ENCODE measurements at places on chromosomes 5 and 9.
A peak's percentile ranks its signal among the peaks of the same experiment; 100 is the strongest.

- DNase-seq, result no peak
Measured at GRCh38 chr5:133244242-133244641, 192.4 kb downstream of the HSPA4 start.

DNA sequence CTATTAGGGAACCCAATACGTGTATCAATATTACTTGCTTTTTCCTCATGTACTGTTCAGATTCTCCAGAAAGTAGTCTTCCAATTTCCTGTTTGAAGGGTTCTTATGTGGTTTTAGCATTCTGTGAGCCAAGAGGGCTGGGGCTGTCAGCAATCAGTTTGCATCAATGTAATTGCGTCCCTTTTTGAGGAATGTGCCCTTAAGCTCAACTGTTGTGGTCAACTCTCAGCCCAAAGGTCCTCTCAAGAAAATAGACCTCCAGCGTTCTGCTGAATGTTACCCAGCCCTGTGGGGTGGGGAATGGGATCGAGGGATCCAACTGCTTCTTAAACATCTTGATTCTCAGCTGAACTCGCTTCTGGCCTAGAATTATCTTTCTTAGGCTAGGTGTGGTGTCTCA lies 43.8 kb upstream of the CDK20 start:
- no peak for DNase-seq

GRCh38 chr9:98597236-98597771 lies 111.4 kb downstream of the GABBR2 start:
- no peak for DNase-seq

DNA sequence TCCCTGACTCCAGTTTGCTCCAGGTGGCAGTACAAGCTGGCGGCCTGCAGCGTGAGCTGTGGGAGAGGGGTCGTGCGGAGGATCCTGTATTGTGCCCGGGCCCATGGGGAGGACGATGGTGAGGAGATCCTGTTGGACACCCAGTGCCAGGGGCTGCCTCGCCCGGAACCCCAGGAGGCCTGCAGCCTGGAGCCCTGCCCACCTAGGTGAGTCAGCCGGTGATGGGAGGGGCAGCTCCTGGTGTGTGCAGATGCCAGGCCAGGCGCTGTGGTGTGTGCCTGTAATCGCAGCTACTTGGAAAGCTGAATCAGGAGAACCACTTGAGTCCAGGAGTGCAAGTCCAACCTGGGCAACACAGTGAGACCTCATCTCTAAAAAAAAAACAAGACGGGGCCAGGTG lies 10.0 kb upstream of the CACFD1 start:
- no peak for DNase-seq

DNA sequence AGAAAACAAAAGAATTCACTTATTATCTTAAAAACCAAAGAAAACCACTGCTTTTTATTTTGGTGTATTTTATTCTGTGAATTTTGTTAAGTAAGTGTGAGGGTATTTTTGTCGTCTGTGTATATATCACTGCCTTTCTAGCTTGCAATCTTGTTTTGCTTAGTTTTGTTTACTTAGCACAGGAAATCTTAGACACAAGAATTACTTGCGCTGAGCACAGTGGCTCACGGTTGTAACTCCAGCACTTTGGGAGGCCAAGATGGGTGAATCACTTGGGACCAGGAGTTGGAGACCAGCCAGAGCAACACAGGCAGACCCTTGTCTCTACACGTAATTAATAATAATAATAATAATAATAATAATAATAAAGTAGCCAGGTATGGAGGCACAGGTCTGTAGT lies 230.3 kb downstream of the PAPPA start:
- no peak for DNase-seq

- DNase-seq, result no peak
Measured at GRCh38 chr5:156237361-156237760, 89.6 kb upstream of the SGCD start.

- DNase-seq, result no peak
Measured at GRCh38 chr5:12611132-12611531, 706.9 kb upstream of the CTNND2 start.

DNA sequence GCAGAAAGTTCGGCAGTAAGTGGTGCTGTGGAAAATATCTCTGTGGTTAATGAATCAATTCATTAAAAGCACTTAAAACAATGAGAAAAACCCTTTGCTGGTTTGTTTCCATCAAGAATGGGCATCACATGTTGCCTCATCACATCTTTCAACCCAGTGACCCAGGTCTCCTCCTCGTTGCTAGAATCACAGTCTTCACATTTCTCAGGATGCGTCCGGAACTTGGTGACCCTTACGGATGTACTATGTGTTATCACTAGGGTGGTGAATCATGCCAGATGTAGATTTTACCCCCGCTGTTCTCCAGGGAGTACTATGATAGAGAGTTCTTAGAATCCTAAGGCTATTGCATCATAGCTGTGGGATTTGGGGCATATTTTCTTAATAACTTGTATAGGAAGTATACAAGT lies 217.9 kb upstream of the KLF4 start:
- DNase-seq, result no peak

DNA sequence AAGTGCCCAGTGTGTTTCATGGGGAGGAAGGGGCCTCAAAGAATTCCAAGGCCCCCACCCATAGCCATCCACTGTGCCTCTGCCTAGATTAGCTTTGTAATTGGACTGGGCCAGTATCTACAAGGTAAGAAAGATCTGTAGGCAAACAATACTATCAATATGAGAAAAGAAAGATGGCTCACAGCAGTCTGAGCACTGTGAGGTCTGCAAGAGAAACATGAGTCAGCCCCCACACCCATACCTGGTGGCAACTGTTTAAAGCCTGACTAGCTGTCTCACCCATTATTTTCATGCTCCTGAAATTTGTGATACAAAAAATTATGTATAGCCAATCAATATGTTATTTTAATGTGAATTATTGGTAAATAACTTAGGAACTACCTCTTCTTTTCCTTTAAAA lies 10.0 kb upstream of the ZNF483 start:
- DNase-seq, result no peak

GRCh38 chr9:106874031-106874430 lies 11.1 kb downstream of the ZNF462 start:
- no peak for DNase-seq

DNA sequence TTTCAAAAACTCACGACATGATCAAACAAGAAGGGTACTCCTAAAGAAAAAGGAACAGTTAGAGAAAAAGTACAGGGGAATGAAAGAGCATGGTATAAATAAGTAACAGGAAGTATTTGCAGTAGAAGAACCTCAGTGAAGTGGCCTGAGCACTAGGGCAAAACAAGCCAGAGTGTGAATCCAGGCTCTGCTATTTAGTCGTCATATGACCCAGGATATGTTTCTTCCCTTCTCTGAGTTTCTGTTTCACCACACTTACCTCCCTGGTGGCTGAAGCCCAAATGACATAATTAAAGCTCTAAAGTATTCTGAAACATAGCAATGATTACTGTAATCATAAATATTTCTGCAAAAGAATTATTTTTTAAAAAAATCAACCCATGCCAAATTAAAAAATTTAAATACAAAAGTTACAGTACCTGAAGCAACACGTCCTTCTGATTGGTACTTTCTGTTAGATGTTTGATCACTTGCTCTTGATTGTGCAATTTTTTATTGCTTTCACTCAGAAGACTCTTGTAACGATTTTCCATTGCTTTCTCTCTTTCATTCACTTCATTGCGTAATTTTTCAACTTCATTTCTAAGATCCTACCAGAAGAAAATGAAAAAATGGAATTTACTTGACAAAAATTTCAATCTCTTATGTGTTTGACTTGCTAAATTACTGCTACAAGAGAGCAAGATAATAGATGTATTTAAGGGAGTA lies 88.9 kb downstream of the CDK5RAP2 start:
- no peak for DNase-seq

GRCh38 chr9:133691626-133692363 lies 46.4 kb downstream of the SARDH start:
- no peak for DNase-seq

DNA sequence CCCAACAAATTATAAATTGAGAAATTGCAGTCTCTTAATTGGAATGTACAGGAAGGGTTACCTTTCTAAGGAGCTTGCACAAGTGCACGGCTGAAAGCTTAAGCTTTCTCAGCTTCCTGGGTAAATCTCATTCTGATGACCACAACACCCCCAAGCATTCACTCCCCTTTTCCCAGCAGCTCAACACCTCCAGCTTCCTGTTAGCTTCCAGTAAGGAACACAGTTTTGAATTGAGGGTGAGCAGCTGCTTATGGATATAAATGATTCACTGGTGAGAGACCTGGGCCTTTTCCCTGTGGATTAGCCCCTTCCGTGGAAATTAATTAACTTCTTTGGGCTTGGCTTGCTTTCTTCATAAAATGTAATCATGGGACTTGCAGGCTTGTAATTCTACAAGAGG lies 101.2 kb downstream of the SLC28A3 start:
- no peak for DNase-seq

GRCh38 chr5:16483361-16483760 lies 17.8 kb upstream of the ZNF622 start:
- no peak for DNase-seq

- peak; percentile 66 for DNase-seq
Measured at GRCh38 chr9:133677126-133678010, 41.2 kb downstream of the DBH start.

Data from T-cell (primary cell).